Stomach (tissue), 19 donors: ENCODE measurements at places on chromosomes 2 and 18. TPM values are rescaled to one million over a fixed set of nuclear protein-coding genes. Genes with fewer than 3 reads are reported as not detected.

OTX1 gene
- total RNA-seq, result not detected

GRCh38 chr2:236417150-236417549 lies 152.5 kb upstream of the ACKR3 start:
- H3K4me1 ChIP-seq, result no peaks in the 10 kb centered on the region
- no peaks in the 10 kb centered on the region for H3K36me3 ChIP-seq
- no peaks in the 10 kb centered on the region for H3K27me3 ChIP-seq
- no peak overlapping the region for H3K4me3 ChIP-seq
- DNase-seq, result no peak
- H3K27ac ChIP-seq, result no peak overlapping the region

KRTCAP3 gene
- 42.0 TPM for total RNA-seq

GRCh38 chr2:127508631-127509034 lies 17.7 kb downstream of the IWS1 start:
- H3K27me3 ChIP-seq, result no peaks in the 10 kb centered on the region
- DNase-seq, result peak; percentile 56
- H3K4me1 ChIP-seq, result peaks cover 11% of the 10 kb centered on the region

DNA sequence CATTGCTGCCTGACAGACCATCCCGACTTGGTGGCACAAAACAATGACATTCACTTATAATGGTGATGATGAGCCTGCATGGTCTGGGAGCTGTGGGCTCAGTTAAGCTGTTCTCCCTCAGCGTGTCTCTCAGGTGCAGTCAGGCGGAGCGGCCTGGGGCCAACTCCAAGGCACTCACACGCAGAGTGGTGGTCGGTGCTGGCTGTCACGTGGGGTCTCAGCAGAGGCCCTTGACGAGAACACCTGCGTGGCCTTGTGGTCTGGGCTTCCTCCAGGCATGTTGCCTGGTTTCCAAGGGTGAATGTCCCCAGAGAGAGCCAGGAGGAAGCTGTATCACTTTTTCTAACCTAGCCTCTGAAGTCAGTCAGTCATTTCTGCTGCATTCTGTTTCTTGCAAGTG lies 29.8 kb downstream of the ARMC9 start:
- no peak for DNase-seq
- H3K27me3 ChIP-seq, result no peaks in the 10 kb centered on the region
- H3K27ac ChIP-seq, result no peak overlapping the region
- peaks cover 4% of the 10 kb centered on the region for H3K36me3 ChIP-seq
- H3K4me1 ChIP-seq, result peaks cover 5% of the 10 kb centered on the region
- H3K4me3 ChIP-seq, result no peak overlapping the region

DNA sequence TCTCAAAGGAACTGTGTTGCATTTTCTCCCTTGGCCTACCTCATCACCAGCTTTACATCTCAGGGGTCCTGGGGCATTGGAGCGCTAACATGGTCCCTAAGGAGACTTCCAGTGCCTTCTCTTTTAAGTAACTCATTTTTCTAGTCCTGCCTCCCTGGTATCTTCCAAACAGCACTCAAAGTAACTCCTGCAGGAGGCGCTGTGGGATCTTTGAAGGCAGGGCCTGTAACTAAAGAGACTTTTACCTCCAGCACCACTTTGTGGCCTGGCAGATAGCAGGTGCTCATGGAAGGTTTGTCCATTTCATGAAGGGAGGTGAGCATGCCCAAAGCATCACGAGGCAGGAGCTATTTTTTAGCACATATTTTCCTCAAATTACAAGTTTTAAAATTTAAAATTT lies 411.0 kb upstream of the GYPC start:
- H3K36me3 ChIP-seq, result no peaks in the 10 kb centered on the region
- no peak overlapping the region for H3K27ac ChIP-seq
- no peaks in the 10 kb centered on the region for H3K4me1 ChIP-seq
- no peak overlapping the region for H3K4me3 ChIP-seq
- no peaks in the 10 kb centered on the region for H3K27me3 ChIP-seq

GRCh38 chr2:88751768-88752167 lies 60.3 kb downstream of the RPIA start:
- no peak overlapping the region for H3K27ac ChIP-seq
- no peak for DNase-seq
- no peaks in the 10 kb centered on the region for H3K27me3 ChIP-seq
- no peaks in the 10 kb centered on the region for H3K4me1 ChIP-seq
- H3K36me3 ChIP-seq, result peaks cover 95% of the 10 kb centered on the region

DNA sequence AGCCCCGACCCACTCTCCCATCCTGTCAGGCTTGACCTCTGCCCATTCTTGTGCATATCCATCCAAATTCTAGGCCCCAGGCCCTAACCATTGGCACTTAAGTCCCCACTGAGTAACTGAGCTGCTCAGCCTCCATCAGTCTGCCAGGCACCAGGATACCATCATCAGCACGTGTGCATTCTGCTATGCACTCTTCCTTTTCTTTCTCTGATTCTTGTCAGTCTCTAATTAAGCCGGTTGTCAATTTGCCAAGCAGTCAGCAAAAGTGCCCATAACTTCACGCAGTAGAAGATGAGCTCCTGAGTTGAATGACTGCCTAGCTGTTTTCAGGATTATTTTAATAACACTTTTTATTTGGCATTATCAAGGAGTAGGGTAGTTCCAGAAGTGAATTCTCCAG lies 107.2 kb downstream of the FEZ2 start:
- peak overlapping the region; percentile 18 for H3K27ac ChIP-seq
- H3K27me3 ChIP-seq, result no peaks in the 10 kb centered on the region
- no peak overlapping the region for H3K4me3 ChIP-seq
- peaks cover 7% of the 10 kb centered on the region for H3K4me1 ChIP-seq

DNA sequence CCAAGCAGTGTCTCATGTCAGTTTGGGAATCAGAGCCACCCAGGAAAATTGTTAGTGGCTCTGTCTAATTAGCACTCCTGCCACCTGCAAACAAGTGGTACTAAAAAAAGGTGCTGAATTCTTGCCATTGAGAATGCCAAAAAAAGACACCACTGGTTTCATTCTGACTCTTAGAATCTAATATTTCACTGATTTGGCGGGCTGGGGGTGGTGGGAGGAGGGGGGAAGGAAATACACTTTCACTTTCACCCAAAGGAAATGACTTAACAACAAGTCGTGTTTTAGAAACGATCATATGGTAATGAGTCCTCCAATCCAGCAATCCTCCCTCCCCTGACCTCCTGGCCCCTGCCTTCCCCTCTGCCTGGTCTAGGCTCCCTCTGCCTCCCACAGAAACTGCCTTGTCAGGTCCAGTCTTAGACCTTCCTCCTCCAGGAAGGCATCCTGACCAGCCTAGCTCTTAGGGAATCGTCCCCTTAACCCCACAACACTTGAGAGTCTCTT lies 4.4 kb upstream of the KLHL29 start:
- H3K4me1 ChIP-seq, result peaks cover 3% of the 10 kb centered on the region
- no peak for DNase-seq
- H3K27ac ChIP-seq, result no peak overlapping the region
- H3K36me3 ChIP-seq, result no peaks in the 10 kb centered on the region

- DNase-seq, result no peak
- H3K4me1 ChIP-seq, result no peaks in the 10 kb centered on the region
Observed at GRCh38 chr18:5214583-5215351, 17.7 kb upstream of the AKAIN1 start.
